Stimulated activated CD8-positive, alpha-beta memory T cell treated with anti-CD3 and anti-CD28 coated beads, Interleukin-12 subunit alpha, Interleukin-12 subunit beta, amount 100 ng/mL, for 1 hour (primary cell): ENCODE measurements at places on chromosomes 12 and 14.

DNA sequence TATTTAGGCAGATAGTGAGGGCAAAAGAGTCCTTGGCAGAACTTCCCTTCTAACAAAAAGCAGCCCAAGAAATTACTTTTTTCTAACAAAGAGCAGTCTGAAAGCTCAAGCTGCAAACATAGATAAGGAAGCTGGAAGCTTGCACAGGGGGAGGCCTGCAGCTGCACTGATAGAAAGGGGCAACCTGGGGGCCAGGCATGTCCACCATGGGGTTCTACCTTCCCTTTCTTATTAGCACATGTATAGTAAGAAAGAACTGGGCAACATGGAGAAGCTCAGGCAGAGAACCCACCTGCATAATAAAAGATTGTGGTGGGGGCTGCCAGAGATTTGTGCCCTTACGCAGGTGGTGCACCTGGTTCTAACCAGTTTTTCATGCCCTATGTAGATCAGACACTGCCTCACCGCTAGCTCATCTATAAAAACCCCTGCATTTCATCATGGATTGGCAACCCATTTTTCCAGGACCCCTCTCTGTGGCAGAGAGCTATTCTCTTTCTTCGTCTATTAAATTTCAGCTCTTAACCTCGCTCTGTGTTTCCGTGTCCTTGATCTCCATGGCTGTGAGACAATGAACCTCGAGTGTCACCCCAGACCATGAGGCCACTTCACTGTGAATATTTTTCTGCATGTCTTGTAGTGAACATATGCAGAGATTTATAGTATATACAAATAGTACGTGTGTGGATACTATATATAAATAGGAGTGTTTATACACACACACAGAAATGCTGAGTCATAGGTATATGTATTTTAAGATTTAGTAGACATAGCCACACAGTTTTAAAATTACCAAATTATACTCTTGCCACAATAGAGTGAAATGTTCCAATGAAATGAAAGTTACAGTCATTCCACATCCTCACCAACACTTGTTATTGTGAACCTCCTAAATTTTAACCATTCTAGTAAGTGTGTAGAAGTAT lies 53.0 kb downstream of the PEX5 start:
- DNase-seq, result no peak

DNA sequence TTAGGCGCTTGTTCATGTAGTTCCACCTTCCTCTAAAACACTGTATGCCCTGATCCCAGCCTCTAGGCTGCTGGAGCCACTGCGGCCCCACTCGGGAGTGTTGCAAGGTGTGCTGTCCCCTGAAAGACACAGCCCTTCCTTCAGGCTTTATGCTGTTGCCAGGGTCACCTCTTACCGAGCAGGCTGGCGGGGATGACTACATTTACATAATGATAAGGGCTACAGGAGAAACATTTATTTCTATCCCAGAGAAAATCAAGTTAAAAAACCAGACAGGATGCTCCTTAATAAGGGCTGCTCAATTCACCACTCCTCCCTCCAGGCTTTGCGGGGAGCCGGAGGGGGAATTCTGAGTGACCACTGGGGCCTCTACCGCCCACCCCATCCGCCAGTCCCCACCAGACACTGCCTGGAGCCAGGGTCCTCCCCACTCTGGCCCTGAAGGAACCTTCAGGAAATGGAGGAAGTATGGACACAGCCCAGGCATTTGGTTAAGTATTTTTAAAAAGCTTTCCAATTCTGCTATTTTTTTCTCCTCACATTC lies 200.6 kb downstream of the TTC7B start:
- no peak for DNase-seq

GRCh38 chr12:11998944-11999315 lies 71.8 kb upstream of the BCL2L14 start:
- no peak for DNase-seq

GRCh38 chr14:33359288-33359881 lies 420.7 kb downstream of the NPAS3 start:
- DNase-seq, result no peak

DNA sequence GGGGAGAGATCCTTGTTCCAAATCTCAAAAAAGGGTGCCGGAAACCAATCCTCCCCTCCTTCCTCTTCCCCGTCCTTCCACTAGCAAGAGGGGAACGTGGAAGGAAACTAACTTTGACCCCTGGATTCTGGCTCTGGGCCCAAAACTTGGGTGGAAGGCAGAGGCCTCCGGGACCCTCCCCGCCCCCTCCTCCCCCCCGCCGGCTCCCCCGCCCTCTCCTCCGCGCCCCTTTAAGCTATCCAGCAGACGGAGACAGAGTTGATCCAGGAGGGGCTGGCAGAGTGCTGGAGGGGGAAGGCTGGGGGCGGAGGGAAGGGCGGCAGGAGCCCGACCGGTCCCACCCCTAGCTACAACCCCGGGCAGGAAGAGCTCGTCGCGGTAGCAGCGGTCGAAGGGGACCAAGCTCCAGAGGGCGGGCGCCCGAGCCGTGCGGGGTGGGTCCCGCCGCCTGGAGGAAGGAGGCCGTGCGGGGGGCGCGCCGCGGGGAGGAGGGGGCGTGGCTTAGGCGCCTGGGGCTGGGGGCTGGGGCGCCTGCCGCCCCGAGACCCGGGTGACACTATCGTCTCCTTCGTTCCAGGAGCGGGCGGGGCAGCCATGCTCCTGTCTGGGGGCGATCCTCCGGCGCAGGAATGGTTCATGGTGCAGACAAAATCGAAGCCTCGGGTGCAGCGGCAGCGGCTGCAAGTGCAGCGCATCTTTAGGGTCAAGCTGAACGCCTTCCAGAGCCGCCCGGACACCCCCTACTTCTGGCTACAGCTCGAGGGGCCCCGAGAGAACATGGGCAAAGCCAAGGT lies at the start of gene NYNRIN:
Gene NYNRIN (plus strand): TSS at position 351 of the 794 bp plus-strand sequence. CDS start 244 bp downstream, at position 595.
- DNase-seq, result peak; percentile 1

DNA sequence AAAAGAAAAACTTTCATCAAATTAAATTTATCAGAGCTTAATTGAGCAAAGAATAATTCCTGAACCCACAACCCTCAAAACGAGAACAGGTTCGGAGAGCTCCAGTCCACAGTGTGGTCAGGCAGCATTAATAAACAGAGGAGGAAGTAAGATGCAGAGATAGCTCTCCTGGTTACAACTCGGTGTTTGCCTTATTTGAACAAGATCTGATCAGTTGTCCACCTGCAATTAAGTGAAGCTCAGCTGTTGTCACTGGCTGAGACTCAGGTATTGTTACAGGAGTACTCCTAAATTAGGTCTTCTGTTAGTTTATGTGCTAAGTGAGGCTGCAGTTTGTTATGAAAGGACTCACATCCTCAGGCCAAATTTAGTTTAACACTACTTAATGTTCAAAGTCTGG lies 451.4 kb upstream of the PDE3A start:
- DNase-seq, result no peak

- DNase-seq, result no peak
Measured at GRCh38 chr12:121571920-121572319, 8.9 kb downstream of the KDM2B start.

GRCh38 chr12:32595251-32595650 lies 83.8 kb upstream of the DNM1L start:
- DNase-seq, result no peak

DNA sequence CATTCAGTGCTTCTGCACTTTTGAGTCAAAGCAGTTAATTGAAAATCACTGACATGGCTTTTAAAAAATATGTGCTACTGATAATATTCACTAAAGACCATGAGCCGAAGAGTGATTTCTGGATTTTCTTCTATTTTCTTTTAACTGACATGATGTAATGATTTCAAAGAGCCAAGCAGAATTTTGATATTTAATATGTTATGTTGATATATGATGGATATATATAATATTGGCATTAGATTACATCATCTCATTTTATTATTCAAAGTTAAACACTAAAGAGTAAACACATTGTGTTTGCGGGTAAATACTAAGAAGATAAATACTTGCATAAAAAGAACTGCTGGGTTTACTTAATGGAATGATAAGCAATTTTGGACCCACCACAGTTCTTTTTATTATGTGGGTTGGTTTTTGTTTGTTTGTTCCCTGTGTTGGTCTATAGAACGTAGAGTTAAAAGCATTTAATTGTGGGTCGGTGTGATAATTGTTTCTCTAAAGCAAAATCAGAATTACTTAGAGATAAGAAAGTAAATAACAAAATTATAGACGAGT lies 692 bp downstream of the SPIC start:
- DNase-seq, result no peak

- DNase-seq, result no peak
Measured at GRCh38 chr12:42237853-42238239, 202 bp downstream of the YAF2 start.

DNA sequence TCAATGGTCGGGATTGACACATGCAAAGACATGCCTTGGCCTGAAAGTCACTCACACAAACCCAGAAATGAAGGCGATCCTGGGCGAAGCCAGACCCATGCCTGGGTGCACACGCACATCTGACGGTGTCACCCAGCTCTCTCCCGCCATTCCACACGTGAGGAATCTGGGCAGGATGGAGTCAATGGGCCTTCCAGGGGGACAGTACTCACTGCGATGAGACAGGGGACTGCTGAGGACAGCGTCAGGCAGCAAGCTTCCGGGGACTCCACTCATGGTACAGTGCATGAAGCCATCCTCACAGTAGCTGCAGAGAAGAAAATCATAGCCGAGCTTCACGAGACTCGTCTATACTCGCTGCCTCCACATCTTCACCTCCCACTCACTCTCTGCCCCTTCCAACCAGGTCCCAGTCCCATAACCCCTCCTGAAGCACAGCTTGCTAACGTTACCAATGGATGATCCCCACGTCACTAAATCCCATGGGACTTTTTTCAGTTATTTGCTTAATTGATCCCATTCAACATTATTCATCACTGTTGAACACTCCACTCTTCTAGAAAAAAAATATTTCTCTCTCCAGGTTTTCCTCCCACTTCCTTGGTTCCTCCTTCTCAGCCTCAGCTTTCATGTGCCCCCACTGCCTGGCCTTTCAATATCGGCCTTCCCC lies 77.8 kb downstream of the VWF start:
- DNase-seq, result no peak

DNA sequence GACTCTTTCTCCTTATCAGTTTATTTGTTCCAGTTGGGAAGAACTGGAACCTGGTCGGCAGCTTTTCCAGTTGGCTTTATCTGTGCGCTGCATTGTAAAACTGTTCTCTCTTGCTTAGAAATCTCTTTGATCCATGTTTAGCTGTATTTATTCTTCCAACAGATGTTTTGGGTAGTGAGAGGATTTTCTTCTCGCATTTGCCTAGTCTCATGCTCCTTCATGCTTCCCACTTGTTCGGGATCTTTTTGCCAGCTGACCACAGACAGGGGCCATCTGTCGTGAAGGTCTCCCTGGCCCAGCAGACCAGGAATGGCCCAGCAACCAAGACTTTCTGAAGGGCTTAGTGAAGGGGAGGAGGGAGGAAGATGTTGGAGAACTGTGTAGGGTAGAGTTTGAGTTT lies 21.6 kb downstream of the NTF3 start:
- no peak for DNase-seq

DNA sequence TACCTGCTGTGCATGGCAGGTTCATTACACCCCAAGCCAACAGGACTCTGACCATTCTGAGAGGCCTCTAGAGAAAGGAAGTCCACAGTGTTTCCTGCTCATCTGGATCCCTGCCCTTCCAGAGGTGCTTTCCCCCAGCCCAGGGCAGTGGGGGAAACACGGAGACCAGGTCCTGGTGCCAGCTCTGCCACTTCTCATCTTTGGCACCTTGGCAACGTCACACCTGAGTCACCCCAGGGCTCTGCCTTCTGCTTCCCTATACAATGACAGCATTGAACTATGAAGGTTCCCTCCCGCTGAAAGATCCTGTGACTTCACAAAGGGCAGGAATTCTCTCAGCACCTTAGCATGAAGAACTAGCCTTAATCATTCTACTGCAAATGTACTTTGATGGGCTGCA lies 74.9 kb downstream of the ANO2 start:
- DNase-seq, result no peak

DNA sequence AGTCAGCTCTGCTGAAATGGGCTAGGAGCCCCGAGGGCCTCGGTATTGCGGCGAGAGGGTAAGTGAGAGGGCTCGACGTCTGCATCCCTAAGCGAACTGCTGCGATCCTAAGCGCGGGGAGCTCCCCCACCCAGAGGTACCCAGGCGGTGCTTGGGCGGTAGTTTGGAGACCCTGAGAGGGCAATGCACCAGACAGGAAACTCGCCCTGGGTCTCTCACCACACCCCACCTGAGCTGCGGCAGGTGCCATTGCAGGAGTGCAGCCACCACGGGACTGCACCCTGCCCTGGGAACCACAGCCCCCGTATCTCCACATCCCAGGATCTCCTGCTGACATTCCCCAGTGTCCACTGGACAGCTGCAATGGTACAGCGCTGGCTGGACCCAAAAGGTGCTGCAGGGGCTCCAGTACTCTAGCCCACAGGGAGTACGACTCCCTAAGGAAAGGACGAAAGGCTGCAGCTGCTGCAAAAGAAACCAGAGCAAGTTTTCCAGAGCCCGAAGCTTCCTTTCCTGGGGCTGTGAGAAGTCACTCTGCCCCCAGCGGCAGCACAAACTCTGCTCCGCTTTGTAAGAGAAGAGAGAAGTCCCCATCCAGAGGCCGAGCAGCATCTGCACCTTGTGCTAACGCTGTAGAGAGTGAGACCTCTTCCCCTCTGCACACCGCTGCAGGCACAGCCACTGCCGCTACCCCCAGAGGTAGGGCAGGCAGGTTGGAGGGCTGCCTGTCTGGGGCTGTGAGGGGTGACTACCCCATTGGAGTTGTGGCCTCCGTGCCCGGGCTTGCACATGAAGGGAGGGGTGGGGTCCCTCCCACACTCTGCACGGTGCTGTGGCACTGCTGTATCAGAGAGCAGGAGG lies 31.1 kb upstream of the MON2 start:
- no peak for DNase-seq

- DNase-seq, result peak; percentile 65
Measured at GRCh38 chr14:90382491-90383125, 14.2 kb upstream of the CALM1 start.

GRCh38 chr14:63843796-63844195 lies 9.0 kb upstream of the SYNE2 start:
- no peak for DNase-seq
